ENCODE measurements at places on chromosomes 2 and 18.

DNA sequence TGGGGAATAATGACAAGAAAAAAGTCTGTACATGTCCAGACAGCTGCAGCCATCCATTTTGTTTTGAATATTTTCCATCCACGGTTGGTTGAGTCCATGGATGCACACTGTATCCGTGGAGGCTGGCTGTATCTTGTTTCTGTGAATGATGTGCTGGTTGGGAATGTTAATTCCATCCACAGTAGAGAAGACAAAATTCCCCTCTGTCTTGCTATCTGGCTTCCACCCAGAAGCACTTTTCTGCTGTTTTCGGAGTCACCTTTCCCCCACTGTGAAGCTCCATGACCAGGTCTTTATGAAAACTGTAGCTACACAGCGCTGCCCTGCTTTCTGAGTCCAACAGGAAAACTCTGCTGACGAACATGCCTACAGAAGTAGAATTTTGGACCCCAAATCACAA, 122.3 kb downstream of the HRH4 start:
- DNase-seq: no peak

DNA sequence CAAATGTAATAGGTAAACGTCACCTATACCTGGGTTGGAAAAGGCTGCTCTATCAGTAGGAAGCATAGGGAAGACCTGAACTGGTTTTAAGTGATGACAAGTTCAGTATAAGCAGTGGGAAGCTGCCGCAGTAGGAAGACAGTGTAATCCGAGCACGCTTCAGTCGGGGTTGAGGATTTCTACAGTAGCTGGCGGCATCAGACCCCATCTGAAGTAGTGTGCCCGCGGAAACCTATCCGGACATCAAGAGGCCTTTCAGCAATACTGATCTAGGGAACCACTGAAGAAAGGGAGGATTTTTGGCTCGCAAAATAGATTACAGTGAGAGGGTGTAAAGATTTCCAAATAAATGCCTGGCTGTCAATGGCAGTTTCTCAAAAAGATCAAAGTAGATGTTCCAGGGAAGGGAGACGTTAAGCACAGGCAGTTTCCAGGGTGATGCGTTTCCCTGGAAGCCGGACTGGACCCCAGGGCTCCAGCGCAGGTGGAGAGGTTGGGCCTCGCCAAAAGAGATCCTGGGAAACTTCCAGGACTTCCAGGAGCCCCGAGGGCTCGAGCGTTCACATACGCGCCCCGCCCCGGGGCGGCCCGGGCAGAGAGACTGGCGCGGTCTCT, 5.3 kb downstream of the LOXL3 start:
- DNase-seq: no peak

DNA sequence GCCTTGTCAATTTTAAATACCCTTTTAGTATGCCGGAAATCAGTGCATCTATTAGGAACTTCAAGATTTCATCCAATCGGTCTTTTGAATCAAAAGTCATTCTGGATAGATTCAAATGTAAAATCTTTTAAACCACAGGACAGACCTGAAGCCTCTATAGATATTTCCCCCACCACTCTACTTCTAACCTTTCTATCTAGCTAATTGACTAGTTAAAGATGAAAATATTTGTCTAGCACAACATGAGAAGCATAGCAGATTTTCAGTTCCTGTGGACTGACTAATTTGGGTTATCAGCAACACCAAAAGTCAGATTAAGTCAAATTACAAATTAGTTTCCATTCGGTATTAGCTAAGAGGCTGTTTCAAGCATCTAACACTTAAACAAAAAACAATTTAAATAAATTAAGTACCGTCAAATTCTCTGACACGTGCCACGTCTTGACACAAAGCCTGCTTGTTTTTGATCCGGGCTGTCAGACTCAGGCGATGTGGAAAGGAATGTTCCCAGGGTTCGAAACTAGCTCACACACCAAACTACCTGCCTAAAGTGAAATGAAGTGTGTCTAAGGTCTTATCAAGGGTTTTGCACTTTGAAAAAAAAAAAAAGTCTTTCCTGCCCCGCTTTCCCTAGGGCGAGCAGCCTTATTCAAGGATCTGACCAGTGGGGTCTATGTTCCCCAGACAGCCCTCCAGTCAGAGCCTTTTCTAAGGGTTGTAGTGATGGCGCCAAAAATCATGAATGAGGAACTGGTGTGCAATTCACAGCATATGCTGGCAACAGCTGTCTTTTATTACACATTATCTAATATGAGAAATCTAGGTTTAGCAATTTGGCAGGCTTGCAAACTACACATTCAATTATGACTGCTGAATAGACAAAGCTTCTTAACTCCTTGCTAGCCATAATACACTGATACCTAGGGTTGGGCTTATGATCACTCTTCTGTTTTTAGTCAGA, 4.7 kb downstream of the CYTIP start:
- no peak for DNase-seq

DNA sequence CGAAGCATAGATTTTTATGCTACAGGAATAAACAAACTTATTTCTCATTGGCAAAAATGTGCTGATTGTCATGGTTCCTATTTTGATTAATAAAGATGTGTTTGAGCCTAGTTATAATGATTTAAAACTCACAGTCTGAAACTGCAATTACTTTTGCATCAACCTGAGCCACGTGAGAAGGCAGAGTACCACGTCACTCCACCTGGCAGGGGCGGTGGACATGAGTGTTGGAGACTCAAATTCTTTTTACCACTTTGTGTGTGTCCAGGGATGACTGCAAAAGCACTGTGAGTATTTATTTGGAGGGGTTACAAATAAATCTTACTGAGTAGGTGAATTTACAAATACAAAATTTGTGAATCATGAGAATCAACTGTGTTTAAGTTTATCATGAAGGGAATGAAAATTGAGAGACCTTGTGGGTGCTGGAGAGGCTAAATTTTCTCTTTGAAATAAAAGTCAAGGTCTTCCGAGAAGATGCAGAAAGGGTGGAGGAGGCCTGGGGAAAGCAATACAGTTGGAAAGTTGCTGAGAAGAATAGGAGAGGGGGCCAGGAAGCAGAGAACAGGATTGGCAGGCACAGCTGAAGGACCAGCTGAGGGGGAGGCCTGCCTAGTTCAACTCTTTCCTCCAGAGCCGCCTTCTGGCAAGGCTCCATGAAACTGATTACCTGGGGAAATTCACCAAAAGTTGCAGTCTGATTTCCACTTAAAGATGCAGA, 316.4 kb downstream of the MYCN start:
- no peak for DNase-seq

- DNase-seq: no peak
Observed at GRCh38 chr2:202049840-202050239, 16.2 kb downstream of the FZD7 start.

GRCh38 chr18:63233334-63233733, 86.2 kb downstream of the BCL2 start:
- no peak for DNase-seq

DNA sequence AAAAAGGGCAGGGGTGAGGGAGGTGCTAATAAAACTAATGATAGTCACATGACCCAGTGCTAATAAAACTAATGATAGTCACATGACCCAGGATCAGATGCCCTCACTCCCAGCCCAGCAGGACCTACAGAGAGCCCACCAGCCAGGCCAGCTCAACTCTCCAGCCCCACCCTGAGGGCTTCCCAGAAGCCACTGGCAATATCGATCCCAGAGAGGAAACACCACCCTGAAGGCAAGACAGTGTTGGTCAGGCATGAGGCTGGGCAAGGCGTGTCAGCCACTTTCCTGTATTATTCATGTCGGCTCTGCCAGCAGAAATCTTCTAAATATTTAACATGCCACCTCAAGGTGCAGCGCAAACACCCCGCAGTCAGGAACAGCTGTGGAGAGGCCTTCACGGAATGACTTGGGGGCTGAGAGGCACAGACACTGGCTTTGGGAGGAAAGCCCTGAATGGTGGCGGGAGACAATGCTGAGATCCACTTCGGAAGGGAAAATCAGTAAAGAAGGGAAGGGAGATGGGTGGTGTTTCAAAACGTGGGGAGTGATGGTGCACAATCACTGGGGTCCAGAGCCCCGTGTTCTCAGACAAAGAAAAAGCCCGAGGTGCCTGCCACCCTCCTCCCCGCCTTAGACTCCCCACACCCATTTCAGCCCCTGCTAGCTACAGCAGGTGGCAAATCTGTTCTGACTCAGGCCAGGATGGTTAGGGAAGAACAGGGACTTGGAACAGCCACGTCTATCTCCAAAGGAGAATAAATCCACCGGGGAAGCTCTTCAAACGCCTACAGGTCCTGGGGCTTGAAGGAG, 1.4 kb downstream of the REEP1 start:
- no peak for DNase-seq

- DNase-seq: no peak
Observed at GRCh38 chr2:220001751-220002150, 374.3 kb downstream of the SLC4A3 start.

GRCh38 chr18:22433956-22434355, 16.2 kb upstream of the CTAGE1 start:
- DNase-seq: no peak

DNA sequence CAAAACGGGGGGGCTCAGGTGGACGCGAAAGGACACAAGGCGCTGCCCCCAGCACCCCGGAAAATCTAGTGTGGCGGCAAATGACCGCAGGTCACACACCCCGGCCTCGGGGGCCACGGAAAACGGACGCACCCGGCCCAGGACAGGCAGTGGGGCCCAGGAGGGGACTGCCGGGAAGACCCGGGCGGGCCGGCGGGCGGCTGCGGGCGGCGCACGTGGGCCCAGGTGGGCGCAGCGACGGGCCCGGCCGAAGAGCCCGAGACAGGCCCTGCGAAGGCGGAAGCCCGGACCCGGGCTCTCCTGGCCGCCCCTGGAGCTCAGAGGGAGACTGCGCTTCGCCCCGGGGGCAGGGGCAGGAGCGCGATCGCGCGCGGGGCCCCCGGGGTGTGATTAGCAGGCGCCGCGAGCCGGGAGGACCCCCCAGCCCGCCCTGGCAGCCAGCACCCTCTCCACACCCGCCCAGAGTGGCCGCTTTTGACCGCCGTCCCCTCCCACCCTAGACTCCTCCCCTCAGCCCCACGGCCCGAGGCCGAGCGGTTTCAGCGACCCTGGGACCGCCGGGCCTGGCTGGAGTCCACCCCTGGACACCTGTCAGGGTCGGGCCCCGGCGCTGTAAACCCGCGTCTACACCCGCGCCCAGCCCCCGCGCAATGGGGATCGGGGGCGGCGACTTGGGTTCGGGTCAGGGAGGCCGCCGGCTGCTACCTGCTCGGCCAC, 773 bp downstream of the MBP start:
- DNase-seq: no peak

GRCh38 chr2:168541858-168542257, 85.8 kb downstream of the CERS6 start:
- no peak for DNase-seq

GRCh38 chr2:8306530-8307351, 375.1 kb upstream of the ID2 start:
- DNase-seq: no peak

GRCh38 chr18:55139307-55139706, 180.0 kb upstream of the CCDC68 start:
- DNase-seq: no peak

DNA sequence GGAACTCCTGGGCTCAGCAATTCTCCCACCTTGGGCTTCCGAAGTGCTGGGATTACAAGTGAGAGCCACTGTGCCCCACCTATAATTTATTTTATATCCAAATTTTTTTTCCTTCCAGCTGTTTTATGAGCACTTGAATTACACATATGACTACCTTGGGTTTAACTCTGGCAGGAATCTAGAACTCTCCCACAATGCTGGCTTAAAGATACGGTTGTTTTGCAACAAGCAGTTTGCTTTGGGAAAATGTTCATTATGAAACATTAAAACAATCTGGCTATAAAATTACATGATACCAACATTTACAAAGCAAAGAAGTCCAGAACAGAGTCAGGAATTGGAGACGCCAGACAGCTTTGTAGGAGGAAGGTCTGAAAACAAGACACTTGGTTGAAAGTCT, 12.8 kb downstream of the CD302 start:
- no peak for DNase-seq

GRCh38 chr2:214180071-214180470, 230.8 kb upstream of the VWC2L start:
- DNase-seq: no peak

- no peak for DNase-seq
Observed at GRCh38 chr2:130365075-130365474, 9.2 kb downstream of the PTPN18 start.

Measured in stimulated activated CD4-positive, alpha-beta T cell treated with anti-CD3 and anti-CD28 coated beads, Interleukin-1b, Interleukin-23, amount 100 ng/mL, for 24 hours (primary cell).